ENCODE measurements at places on chromosomes 7 and 10.

GRCh38 chr7:141415999-141416398, 135.2 kb upstream of the AGK start:
- no peak for DNase-seq

DNA sequence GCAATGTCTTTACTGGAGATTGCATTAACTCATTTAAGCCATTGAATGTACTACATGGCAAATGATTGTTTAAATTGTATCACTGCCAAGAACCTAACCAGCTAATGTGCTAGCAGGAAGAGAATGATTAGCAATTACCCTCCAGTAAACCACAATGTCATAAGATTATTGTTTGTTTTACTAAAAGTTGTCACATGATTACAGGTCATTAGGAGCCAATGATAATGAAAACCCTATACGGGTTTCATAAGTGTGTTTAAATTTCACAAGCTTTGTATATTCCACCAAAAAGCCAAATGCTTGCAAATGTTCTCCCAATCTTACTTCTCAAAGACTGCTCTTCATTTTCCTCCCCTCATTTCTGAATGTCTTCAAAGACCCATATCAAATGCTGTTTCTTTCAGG, 76.5 kb upstream of the PPP1R3C start:
- DNase-seq: no peak

GRCh38 chr7:155568842-155569494, 22.6 kb upstream of the CNPY1 start:
- no peak for DNase-seq

DNA sequence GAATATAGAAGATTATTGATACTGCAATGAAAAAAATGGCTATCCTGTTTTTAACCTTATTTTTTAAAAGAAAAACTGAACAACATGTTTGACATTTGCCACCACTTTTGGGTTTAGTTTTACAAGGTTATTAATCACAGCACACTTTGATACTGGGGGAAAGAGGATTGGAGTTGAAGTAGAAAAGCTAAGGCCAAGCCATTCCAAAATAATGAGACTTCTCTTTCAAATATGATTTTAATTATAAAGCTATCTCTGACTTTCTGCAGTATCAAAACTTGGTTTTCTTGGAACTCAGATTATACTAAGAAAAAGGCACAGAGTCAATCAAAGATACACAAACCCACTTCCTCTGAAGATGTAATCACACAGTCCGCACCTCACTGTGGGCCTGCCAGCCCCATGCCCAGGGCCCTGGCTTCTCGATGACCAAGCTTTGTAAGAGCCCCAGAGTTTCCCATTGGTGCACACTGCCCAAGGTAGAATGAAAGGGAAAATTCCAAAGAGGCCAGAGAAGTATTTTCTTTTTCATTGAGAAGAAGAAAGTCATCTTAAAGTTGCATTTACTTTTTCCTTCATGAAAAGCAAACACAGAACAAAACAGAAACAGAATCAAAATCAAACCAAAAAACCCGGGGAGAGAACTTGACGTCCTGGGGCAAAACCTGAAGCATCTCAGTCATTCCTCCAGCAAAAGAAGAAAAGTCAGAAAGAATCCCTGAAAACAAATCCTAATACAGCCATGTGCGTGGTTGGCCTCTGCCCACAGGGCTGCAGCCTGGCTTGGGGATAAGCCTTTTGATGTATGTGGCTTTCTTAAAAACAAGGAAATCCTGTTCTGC, 187.7 kb upstream of the KLF6 start:
- DNase-seq: no peak

GRCh38 chr7:97218767-97219166, 101.3 kb downstream of the SDHAF3 start:
- DNase-seq: no peak

DNA sequence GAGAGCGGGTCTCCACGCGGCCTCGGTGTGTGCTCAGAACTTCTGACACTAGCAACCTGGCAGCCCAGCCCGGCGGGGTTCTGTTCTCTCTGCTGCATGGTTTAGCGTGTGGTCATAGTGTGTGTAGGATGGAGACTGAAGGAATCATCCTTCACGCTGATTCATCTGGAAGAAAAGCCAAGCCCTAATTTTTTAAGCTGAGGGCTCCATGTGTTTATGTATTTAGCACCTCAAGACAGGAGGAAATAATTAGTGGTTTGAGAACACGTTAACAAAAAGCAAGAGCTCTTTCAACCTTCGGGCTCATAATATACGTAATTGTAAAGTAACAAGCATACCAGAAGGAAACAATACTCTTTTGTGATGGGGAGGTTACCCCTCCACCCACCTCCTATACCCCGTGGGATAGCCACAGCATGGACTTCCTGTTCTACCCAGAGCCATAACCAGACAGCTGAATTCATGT, 504.6 kb upstream of the MKI67 start:
- DNase-seq: no peak

- no peak for DNase-seq
Observed at GRCh38 chr7:127107601-127108007, 145.1 kb downstream of the GRM8 start.

DNA sequence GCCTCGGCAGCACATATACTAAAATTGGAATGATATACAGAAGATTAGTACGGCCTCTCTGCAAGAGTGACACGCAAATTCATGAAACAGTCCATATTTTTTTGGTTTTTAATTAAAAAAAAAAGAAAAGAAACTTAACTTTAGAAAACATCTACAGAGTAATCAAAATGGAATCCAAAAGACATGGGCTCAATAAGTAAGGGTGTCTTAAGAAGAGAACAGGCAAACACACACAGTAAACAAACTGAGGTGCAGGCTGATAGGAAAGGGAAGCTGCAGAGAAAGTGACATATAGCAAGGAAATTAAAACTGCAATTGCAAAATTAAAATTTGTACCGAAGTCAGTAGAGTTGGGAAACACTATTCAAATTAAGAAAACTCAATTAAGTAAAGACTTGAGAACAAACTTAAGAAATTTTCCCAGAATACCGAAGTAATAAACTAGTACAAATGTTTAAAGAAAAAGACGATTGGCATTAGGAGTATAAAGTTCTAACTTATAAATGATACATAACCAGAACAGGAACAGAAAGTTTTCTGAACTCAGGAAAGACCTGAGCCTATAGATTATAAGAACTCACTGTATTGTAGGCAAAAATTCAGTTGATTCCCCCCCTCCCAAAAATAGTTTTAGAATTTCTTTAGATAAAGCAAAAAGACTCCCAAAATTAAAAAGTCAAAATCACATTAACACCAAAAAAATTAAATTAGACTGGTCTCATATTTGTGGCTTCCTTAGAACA, 16.3 kb downstream of the MTPN start:
- no peak for DNase-seq
